Motor neuron (in vitro differentiated cells): ENCODE measurements at places on chromosomes 4 and X. TPM values are rescaled to one million over a fixed set of nuclear protein-coding genes. Genes with fewer than 3 reads are reported as not detected.

RAB33A gene
- total RNA-seq: 34.9 and 36.8 TPM in 2 replicates

RIPPLY1 gene
- 0.16 TPM in 1 of 2 replicates, not detected in the other for total RNA-seq

KDR gene
- total RNA-seq: 0.43 and 0.56 TPM in 2 replicates

VCX3B gene
- not detected in 2 replicates for total RNA-seq

HTR2C gene
- 2.5 and 3.1 TPM in 2 replicates for total RNA-seq

VEGFD gene
- 0.19 TPM in 2 replicates for total RNA-seq

AFF2 gene
- total RNA-seq: 75.5 and 85.1 TPM in 2 replicates

ERVMER34-1 gene
- total RNA-seq: 0.11 and 0.36 TPM in 2 replicates

TEX13B gene
- total RNA-seq: not detected in 2 replicates

ANK2 gene
- 116 and 141 TPM in 2 replicates for total RNA-seq

ODAPH gene
- 0.05 TPM in 1 of 2 replicates, not detected in the other for total RNA-seq

ADGRG2 gene
- total RNA-seq: 5.4 TPM in 2 replicates

HPSE gene
- 0.22 and 0.25 TPM in 2 replicates for total RNA-seq

SMIM10L2A gene
- total RNA-seq: 0.10 and 0.16 TPM in 2 replicates

VCX gene
- total RNA-seq: not detected in 2 replicates

PPP2R2C gene
- 0.24 and 0.53 TPM in 2 replicates for total RNA-seq

IDS gene
- 112 and 116 TPM in 2 replicates for total RNA-seq

EREG gene
- 0.09 TPM in 1 of 2 replicates, not detected in the other for total RNA-seq

F11 gene
- total RNA-seq: 0.21 TPM in 1 of 2 replicates, not detected in the other

PDE5A gene
- 7.8 and 11.6 TPM in 2 replicates for total RNA-seq

SERTM2 gene
- 4.3 and 4.4 TPM in 2 replicates for total RNA-seq

TRO gene
- total RNA-seq: 3.7 and 6.7 TPM in 2 replicates

PSAPL1 gene
- 0.72 and 1.2 TPM in 2 replicates for total RNA-seq

MAGED4 gene
- total RNA-seq: 4.2 and 16.5 TPM in 2 replicates

CLTRN gene
- 1.4 and 2.2 TPM in 2 replicates for total RNA-seq

SEC24D gene
- 60.3 and 62.5 TPM in 2 replicates for total RNA-seq
